ENCODE measurements at places on chromosomes 1 and 21.

- no peak for DNase-seq
Measured at GRCh38 chr1:168410464-168410863, 129.8 kb downstream of the TBX19 start.

DNA sequence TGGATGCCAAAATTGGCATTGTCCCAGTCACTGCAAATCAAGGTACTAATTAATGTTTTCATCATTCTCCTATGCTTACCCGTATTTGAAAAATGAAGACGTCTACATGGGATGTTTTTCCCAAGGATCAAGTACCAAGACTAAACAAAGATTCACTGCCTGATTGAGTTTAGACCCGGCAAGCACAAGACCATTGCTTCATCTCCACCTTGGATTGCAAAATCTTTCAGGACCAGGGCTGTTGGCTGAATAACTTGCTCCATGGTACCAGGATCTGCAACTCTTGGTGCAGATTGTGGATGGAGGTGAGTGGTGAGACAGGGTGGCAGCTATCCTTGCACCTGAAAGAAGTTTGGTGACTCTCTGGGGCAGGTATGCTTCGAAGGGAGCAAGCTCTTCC is 122.5 kb upstream of the ETS2 start:
- no peak for DNase-seq

DNA sequence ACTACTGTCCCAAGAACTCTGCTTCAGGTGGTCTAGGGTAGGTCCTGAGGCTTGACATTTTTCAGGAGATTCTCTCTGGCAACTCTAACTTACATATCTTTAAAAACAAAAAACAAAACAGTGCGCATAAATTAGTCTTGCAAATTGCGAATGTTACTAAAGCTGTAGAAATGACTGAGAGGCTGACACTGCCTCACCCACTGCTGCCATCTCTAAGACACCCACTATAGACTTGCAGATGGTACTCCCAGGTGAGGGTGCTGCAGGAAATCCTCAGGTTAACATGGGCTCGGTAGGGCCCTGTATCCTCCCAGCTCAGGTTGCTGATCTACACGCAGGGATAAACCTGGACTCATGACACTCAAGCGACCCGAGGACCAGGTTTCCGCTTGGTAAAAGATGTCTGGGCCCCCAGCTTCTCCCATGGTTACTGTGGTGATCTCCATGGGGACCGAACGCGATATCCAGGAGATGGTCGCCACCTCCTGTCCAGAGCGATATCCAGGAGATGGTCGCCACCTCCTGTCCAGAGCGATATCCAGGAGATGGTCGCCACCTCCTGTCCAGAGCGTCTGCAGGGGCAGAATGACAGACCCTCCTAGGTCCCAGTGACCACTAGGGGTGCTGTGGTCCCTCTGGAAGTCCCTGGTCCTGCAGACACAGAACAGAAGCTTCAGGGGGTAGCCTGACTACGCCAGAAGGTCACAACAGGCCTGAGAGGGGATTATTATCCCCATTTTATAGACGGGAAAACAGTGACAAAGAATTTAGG is 16.2 kb upstream of the LY9 start:
- peak; percentile 82 for DNase-seq

GRCh38 chr1:43311521-43311920 is 10.7 kb downstream of the TIE1 start:
- DNase-seq: no peak

DNA sequence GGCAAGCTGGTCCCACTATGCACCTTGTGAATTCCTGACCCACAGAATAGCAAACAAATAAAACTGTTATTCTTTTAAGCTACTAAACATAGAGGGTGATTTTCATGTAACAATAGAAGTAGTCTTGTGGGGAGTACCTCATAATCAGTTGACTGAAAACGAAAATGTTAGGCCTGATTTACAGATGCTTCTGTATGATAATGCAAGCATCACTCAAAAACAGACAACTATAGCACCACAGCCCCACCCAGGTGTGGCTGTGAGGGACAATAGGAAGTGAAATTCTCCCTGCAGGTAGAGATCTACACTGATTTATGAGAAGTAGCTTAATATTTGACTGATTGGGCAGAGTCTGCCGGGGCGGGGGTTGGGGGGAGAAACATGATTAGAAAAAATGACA is 26.5 kb upstream of the KRTAP19-8 start:
- no peak for DNase-seq

Data from hematopoietic multipotent progenitor cell treated with erythropoietin and hydrocortisone succinate and interleukin-3 and kit ligand, for 4 days (in vitro differentiated cells).